ENCODE measurements at places on chromosomes 11 and 22.

DNA sequence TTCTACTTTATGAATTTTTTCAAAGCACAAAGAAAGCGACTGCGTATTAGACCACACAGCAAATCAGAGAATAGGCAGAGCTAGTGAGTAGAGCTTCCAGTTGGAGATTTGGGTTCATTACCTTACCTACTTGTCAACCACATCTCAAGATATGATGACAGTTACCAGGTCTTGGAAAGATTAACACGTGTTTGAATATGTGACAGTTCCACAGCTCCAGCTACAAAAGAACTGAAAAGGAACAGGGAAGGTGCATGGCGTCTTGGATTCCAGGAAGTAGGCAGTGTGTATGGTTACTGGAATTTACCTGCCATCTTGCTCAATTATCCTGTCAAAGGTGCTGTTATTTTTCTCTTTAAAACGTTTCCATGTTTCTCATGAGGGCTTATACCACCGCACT lies 5.3 kb downstream of the TIRAP start:
- no peak for DNase-seq

DNA sequence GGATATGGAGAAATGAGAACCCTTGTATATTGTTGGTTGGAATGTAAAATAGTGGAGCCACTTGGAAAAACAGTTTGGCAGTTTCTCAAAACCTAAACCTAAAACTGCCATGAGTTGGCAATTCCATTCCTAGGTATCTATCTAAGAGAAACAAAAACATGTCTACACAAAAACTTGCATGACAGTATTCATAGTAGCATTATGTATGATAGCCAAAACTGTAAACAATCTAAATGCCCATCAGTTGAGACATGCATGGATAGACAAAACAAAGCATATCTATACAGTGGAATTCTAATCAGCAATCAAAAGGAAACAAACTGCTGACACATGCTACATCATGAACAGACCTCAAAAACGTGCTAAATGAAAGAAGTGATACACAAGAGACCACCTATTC lies 34.9 kb downstream of the TRAF6 start:
- peak; percentile 70 for DNase-seq

DNA sequence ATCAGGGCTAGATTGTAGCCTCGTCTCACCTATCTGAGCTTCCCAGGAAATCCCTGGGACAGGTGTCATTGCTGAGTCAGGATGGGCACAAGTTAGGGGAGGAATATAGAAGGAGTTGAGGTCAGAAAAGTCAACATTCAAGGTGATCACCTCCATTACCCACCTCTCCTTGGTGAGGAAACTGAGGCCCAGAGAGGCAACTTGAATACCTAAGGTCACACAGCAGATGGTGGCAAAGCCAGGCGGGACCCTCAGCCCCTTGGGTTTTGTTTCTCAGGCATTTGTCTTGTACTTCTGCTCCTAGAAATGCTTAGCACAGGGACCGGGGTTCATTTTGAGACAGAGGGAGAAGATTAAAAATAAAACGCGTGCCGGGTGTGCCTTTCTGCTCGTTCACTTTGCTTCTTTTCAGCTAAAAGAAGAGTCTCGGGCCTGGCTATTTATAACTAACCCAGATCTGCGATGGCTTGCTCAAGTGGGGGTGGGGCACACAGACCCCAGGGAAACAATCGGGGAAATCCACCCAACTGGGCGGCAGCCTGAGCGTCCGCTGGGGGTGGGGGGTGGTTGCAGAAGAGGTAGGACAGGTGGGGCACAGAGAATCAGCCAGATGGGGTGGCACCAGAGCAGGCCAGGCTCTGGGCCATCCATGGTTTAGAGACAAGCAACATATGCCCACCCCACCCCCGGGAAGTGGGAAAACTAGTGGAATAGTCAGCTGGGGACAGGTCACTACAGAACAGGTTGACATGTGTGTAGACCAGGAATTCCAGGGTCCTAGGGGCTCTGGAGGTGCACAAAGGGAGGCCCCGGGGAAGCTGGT lies 3.9 kb upstream of the GNAZ start:
- no peak for DNase-seq

DNA sequence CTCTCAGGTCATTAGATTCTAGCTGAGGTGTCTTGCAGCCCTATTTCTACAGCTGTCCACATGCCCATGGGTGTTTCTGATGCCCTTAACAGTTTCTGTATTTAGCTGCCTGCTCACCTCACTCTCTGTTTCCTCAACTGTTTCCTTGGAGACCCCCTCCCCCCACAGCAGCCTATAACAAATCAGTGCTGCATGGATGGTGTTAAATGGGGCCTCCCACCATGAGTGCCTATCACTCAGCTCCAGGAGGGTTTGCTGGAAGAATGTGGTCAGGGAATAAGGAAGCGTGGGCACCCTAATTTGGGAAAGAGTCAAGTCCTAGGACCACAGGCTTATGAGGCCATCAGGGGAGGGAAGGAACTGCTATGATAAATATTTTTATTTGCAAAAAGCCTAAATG lies 8.6 kb downstream of the KLHL35 start:
- no peak for DNase-seq

GRCh38 chr11:838441-839279 lies 3.7 kb downstream of the POLR2L start:
- DNase-seq = no peak

DNA sequence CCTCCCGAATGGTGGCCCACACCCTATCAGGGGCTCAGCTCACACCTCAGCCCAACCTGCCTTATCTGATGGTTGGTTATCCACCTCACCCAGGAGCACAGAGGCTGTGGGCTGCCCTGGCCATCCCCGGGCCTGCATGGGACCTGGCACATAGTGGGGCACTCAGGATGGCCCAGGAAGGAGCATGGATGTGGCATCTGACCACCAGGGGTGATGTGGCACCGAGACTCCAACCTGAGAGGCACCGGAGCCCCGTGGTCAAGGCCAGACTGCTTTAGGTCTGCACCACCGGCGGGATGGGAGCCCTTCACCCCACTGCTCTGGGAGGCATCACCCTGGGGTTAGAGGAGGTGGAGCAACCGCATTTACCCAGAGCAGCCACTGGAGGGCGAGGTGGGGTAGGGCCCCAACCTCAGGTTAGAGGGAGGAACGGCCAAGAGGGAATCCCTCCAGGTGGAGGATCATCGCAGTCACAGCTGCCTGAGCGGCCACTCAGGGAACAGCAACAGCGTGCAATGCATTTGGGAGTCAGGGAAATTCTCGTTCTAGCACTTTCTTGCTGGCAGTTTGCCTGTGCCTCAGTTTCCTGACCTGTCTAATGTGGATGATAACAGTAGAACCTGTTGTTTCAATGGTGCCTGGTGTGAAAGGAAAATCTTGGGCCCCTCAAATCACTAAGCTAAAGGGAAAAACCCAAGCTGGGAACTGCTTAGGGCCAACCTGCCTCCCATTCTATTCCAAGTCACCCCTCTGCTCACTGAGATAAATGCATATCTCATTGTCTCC lies 52.9 kb upstream of the CARS1 start:
- DNase-seq = peak; percentile 29

DNA sequence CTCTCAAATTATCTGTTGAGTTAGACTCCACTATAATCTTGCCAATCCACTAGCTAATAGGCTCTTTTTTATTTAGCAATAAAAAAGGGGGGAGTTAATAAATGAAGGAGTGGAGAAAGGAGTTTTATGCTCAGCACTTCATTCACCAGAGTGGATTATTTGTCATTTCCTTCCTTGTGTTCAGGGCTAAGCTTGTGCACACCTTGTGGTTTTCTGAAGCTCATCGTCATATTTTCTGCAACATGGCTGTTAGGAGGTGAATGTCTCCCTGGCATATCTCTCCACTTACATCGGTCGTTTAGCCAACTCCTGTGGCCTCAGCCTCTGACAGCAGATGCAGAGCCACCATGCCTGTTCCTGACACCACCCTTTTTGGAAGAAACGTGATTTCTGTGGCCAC lies 83.9 kb upstream of the MTNR1B start:
- DNase-seq = no peak

GRCh38 chr11:61011950-61012736 lies 40.7 kb downstream of the CD6 start:
- peak; percentile 90 for DNase-seq

DNA sequence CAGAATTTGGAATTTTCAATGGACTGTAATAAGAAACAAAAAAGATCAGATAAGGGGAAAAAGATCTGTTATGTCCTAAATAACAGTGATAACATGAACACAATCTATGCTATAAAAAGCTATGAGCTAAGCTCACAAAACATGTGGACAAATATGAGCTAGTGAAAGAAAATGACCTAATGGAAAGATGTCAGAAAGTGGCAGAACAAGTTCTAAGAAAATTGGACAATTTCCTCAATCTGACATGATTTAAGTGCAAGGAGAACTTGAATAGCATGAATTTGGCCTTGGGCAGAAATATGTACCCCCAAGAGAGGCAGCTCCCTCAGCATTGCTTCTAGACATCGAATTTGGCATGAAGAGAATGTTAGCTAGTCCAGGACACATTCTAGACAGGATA lies 212.0 kb upstream of the PGR start:
- peak; percentile 17 for DNase-seq

DNA sequence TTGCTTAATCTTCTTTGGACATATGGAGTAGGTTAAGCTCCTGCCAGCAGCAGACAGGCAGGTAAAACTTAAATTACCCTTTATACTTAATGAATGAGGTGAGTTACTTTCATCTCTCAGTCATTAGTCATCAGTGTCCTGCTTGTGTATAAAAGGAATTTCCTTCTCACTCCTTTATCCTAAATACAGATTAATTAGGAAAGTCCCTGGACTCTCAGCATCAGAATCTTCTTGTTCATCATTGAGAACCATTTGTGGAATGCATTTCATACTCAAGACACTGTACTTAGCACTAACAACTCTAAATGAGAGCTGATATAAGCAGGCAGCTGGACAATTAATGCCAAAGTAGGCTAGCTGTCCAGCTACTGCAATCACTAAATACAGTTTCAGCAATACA lies 630.4 kb downstream of the METTL15 start:
- no peak for DNase-seq

- DNase-seq = no peak
Measured at GRCh38 chr22:28358312-28358711, 321.3 kb downstream of the TTC28 start.

DNA sequence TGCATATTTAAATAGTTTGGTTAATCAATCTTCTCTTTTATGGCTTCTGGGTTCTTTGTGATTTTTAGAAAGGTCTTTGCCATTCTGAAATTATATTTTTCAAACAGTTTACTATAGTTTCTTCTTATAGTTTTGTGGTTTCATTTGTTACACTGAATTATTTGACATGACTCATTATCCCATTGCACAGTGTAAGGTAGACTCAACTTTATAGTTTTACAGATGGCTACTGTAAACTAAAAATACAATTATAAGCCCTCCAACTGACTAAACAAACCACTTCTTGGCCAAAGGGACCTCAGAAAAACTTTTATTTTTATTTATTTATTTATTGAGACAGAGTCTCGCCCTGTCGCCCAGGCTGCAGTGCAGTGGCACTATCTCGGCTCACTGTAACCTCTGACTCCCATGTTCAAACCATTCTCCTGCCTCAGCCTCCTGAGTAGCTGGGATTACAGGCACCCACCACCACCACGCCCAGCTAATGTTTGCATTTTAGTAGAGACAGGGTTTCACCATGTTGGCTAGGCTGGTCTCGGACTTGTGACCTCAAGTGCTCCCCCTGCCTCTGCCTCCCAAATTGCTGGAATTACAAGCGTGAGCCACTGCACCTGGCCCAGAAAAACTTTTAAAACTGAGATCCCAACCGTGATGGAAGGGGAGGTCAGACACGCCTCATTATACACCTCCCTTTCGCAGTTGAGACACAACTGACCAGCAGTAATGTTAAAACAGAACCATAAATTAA lies 14.1 kb upstream of the RAC2 start:
- DNase-seq = no peak

- DNase-seq = peak; percentile 31
Measured at GRCh38 chr22:32823024-32823730, 21.7 kb downstream of the TIMP3 start.

DNA sequence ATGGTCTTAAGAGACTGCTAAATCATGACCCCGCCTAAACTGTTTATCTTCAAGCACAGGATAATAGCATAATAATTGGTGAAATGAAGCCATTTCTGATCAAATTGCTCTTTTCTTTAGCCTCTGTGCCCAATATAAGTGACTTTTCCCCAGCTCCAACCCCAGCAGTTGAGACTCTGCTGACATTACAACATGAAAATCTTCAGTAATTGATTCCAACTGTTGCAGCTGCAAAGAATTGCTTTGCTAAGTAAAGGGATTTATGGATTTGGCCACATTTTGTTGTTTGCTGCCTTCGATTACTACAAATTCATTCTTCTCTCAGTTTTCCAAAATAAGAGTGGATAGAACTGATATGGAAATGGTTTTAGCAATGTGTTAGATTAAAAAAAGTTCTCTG lies 576.7 kb upstream of the LRRC4C start:
- no peak for DNase-seq

GRCh38 chr11:8058216-8058615 lies 22.8 kb upstream of the TUB start:
- DNase-seq = no peak

GRCh38 chr11:44972746-44973435 lies 22.2 kb upstream of the TP53I11 start:
- no peak for DNase-seq

DNA sequence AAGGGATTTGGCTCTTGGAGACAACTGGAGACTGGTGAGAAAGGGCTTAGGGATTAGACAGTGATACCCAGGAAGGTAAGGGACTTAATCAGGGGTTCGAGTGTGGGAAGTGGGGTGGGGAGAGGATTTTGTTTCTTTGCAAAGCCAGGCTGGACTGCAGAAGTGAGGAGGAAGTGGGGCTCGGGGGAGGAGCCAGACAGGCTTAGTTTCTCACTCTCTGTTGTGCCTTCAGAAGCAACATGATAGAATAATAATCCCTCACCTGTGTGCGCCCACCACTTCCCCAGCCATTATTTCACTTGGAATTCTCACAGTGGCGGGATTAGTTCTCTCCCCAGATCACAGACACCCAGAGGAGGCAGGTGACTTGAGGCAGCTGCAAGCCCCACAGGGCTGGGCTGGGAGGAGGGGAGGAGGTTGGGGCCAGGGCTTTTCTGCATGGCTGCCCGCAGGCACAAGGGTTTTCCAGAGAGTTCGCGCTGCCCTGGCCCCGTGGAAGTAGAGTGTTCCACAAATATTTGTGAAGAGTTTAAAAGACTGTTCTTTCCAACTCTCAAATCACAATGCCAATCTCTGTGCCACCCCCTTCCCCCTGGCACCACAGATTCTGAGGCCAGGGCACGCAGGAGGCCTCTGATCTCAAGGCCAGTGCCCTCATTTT lies 4.0 kb upstream of the SEC14L2 start:
- DNase-seq = no peak

Measured in fibroblast of skin of scalp (primary cell).